GM04504 (cell line): ENCODE measurements at places on chromosomes 5 and 9.

GRCh38 chr5:142888469-142889085 is 118.4 kb downstream of the ARHGAP26 start:
- DNase-seq, result no peak

DNA sequence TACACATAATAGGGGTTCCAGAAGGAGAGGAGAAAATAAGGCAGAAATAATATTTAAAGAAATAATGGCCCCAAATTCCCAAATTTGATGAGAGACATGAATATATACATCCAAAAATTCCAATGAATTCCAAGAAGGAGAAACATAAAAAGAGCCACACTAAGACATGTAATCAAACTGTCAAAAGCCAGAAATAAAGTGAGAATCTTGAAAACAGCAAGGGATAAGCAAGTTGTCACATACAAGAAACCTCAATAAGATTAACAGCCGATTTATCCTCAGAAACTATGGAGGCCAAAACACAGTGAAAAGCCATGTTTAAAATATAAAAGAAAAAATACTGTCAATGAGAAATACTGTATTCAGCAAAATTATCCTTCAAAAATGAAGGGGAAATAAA is 14.5 kb downstream of the CATSPER3 start:
- no peak for DNase-seq

- DNase-seq, result no peak
Measured at GRCh38 chr5:137847687-137848086, 20.0 kb upstream of the MYOT start.

- DNase-seq, result no peak
Measured at GRCh38 chr5:74492230-74492629, 148.3 kb downstream of the ENC1 start.

DNA sequence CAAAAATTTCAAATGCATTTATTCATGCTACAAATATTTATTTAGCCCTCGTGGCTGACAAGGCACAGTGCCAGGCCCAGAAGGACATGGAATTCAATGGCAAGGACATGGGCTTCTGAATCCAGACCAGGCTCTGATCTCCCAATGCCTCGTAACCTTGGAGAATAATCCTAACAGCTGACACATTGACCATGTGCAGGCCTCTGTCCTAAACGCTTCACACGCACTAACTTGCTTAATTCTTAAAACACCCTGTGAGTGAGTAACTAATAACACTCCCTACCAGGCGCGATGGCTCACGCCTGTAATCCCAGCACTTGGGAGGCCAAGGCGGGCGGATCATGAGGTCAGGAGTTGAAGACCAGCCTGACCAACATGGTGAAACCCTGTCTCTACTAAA is 33.2 kb downstream of the MYO10 start:
- peak; percentile 93 for DNase-seq

DNA sequence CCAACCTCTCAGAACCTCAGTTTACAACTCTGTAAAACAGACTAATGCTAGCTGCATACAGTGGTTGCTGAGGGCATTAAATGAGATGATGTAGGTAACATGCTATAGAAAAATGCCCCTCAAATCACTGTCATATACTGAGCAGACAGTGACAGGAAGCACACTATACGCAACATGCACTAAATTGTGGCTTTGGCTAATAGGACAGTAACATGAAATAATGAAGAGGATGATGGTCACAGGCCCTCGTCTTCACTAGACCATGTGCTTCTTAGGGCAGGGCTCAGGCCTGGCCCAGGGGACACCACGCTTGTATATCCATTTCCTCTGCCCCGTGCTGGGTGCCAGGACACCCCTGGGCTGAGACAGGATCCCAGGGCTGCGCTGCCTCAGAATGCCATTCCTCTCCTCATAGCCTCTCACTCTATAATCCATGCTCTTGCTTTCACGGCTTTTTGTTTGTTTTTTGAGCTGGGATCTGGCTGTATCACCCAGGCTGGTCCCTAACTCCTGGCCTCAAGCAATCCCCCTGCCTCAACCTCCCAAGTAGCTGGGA is 18.9 kb downstream of the CSF1R start:
- DNase-seq, result no peak

DNA sequence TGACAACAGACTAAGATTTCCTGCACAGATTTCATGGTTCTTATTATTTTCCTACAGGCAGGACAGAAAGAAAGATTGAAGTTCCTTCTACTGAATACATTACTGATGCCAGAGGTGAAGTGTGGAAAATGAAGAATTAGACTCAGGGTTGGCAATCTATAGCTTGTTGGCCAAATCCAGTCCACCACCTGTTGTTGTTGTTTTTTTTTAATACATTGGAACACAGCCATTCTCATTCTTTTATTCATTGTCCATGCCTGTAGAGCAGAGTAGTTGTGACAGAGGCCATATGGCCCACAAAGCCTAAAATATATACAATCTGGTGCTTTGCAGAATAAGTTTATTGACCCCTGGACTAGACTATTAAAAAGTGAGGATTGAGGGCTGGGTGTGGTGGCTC is 5.8 kb upstream of the PLPPR1 start:
- DNase-seq, result no peak

GRCh38 chr9:33472171-33472880 is 1.4 kb downstream of the NOL6 start:
- DNase-seq, result no peak

GRCh38 chr5:177994063-177994462 is 2.0 kb downstream of the PROP1 start:
- DNase-seq, result no peak

DNA sequence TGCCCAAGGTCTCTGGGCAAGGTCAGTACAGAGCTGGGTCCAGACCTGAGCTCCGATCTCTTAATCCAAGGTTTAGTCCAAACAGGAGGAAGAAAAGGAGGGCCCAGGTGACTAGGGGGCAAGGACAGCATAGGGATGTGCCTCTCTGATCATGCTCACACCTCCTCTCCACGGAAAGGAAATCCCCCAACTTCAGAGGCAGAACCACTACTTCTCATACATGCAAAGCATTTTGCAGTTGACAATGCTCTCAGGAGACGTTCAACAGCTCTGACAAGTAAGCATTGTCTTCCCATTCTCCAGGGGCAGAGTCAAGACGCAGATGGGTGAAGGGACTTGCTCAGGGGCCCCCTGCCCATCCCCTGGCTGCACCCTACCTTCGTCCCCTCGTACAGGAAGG is 8.7 kb upstream of the CORO2A start:
- DNase-seq, result no peak

- no peak for DNase-seq
Measured at GRCh38 chr9:137030006-137030405, 1.9 kb downstream of the FUT7 start.

DNA sequence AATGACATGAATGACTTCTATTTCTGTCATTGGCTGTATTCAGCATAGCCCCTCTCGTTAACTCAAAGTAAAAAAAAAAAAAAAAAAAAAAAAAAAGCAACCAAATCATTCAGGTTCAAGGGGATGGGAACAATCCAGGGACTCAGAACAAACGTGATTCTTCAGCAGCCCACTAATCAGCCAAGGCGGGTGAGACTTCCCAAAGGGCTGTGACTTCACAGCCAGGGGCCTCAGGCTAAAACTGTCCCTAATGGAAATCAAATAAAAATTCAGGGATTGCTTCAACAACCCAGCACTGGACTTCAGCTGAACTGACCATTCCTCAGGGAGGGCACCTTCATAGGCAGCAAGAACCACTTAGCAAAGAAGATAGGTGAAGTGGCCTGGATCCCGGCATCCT is 86.2 kb upstream of the FAM169A start:
- DNase-seq, result no peak

DNA sequence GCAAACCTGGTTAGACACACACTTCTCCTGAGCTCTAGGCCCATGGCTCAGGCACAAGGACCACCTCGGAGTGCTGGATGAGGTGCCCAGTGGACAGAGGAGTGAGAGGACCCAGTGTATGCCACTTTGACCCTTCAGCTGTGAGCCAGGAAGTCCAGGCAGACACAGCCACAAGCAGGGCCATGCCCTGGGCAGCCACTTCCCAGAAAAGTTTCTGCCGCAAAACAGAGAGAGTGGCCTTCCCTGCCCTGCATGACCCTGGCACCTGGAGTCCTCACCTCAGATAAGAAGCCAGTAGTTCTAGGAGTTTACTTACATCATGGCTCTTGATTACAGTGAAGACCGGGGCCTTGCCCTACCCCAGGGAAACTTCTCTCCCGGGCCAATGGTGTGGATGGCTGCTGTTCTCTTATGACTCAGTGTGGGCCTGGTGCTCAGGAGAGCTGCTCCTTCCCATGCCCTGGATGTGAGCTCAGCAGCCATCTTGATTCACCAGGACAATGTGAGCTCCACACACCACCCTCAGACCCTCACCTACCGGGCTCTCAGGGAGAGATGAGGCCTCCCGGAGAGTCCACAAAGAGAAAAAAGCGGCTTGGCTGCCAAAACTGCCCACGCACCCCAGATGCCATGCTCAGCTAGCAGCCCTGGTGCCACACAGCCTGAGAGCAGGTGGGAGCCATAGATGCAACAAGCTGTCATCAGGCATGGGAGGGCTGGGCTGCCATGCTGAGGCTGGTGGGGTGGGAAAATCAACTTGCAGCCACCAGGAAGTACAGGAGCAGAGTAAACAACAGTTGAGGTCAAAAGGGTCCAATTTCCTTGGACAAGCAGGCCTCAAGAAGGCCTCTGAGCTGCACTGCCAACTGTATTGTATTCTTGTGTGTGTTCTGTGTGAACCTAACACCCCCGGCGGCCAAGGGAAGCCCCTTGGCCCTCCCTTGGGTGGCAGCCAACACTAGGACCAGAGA is 11.7 kb upstream of the IRF1 start:
- DNase-seq, result no peak

DNA sequence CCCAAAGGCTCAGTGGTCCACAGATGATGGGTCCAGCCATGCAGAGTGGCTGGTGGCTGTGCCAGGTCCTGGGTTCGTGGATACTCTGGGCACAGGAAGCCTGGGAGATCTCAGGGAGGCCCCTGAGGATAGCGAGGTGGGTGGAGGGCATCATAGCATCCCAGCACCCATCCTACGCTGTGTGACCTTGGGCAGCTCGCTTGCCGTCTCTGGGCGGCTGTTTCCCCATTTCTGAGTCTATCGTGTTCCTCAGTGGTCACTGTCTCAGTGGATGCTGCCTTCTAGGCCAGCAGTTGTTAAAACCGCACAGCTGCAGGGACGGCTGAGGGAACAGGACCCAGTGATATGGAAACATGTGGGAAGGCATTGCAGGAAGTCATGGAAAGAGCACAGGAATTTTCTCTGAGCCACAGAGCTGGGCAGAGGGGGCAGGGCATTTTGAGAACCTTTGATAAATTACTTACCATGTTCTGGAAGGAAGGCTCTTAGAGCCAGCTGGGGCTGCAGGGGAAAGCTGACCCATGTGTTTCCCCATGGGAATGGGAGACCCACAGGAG is 86.4 kb upstream of the COL5A1 start:
- DNase-seq, result no peak

GRCh38 chr5:94217745-94218144 is 400.7 kb downstream of the KIAA0825 start:
- DNase-seq, result no peak

GRCh38 chr9:107940616-107941595 is 451.3 kb upstream of the KLF4 start:
- DNase-seq, result peak; percentile 26

GRCh38 chr5:78757269-78758053 is 108.9 kb upstream of the LHFPL2 start:
- DNase-seq, result peak; percentile 68

DNA sequence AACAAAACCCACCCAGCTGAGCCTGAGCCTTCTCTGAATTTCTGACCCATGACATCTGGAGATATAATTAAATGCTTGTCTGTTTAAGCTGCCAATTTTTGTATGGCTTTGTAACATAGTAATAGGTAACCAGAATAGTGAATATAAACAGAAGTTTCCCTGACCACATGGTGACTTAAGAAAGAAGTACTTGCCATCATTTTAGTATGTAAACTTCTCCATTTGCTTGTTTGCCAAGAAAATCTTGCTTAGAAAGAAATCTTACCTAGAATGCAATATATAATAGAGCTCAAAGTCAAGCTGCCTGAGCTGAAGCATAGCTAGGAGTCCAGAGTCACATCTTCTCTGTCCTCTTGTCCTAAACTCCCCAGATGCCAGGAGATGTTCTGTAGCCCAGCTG is 117.0 kb downstream of the PCSK1 start:
- DNase-seq, result no peak

DNA sequence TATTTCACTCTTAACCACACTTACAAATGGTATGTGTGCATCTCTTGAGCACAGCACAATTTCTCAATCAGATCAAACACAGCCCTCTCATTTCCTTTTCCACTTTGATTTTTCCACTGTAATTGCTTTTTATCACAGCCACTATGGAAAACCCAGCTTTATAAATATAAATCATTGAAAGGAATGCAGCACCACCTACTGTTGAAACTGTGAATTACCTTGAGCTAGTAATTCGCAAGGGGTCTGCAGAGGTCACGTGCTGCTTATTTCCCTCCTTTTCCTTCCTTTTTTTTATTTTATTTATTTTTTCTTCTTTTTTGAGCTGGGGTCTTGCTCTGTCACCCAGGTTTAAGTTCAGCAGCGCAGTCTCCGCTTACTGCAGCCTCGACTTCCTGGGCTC is 76.9 kb downstream of the CDH6 start:
- no peak for DNase-seq

GRCh38 chr9:5478206-5478605 is 27.9 kb downstream of the CD274 start:
- DNase-seq, result no peak

DNA sequence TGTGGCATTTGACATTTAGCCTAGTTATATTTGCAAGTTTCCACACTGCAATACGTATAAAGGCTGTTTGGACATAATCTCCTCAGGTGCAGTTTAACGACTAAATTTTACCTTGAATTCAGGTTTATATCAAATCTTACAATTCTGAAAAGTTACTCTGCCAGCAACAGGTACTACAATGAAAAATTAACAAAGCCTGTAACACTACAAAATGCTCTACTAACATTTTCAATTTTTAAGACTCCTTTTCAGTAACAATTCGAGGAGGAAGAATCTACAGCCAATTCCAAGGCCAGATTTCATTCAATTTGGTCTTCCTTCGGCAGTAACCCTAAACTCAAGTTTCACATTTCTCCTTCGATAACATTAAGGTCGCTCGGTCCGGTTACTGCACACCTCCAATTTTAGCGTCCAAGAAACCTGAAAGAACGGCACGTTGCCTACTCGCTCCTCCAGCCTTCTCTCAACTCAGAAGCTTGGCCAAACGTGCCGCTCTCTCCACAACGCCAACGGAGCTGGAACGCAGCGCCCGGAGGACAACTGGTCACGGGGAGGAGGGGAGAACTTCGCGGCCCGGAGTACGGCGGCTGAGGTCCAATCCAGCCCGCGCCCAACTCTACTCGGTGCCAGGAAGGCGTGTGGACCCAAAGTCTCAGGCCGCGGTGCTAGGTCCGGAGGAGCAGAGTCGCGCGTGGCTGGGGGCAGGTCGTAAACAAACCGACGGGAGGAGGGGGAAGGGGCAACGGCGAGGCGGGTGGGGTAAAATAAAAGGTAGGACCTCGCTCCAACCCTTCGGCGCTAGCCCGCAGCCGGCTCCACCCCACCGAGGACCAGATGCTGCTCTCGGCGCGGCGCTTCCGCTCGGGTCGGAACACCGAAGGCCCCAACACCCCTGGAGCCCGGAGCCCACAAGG is 681 bp downstream of the FNIP1 start:
- no peak for DNase-seq

DNA sequence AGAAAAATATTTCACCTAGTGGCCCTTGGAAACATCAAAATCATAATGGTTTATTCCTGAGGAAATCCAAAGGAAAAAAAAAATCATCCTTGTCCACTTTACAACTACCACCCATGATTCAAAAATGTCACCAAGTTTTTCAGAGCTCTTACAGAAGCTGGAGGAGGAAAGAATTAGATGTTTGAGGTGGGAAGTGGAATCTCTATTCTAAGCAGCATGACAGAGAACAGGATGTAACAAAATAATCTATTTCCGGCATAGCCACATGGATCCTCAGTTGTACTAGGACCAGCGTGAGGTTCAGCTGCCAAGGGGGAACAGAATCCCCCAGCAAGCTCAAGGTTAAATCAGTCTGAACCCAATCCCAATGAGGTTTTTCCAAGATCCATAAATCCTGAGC is 40.2 kb downstream of the FBXW11 start:
- DNase-seq, result no peak
